ENCODE measurements at places on chromosomes 4 and X.
A peak's percentile ranks its signal among the peaks of the same experiment; 100 is the strongest.

GRCh38 chr4:48827622-48828021 is 3.3 kb upstream of the OCIAD1 start:
- DNase-seq: no peak

- no peak for DNase-seq
Measured at GRCh38 chr4:116926631-116927295, 158.6 kb downstream of the TRAM1L1 start.

DNA sequence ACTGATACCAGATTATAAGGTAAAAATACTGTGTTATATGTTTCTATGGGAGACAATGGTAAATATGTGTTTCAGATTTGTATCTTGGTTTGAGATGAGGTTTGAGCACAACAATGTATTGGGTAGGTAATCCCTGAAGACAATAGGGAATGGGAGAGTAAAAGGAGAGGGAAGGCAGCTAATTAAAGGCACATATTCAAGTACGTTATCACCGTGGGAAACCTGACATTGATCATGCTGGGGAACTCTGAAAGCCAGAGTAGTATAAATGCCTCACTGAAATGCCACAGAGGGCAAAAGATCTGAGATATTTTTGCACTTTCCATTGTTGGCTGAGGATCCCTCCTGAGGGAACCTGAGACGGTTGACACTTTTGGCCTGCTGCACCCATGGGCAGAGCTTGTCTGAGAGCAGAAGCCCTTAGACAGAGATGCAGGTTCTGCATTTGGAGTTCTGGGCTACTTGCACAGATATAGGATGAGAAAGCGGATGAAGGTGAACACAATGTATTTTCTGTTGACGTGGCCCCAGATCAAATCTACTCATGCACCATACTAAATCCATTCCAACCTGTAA is 506.7 kb downstream of the PCDH18 start:
- DNase-seq: no peak

DNA sequence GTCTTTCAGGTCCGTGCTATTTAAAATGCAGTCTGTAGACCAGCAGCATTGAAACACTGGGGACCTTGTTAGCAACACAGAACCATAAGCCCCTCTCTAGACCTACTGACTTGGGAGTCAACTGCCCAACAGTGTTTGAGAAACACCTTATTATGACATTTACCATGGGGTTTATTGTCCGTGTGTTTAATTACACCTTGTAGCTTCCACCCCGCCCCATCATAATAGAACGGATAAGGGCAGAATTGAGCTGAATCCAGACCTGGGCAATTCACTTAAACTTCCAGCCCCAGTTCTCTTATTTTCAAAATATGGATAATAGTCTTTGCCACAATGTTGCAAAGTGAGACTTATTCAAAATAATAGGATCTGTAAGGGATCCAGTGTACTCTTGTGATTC is 30.6 kb upstream of the CLNK start:
- no peak for DNase-seq

DNA sequence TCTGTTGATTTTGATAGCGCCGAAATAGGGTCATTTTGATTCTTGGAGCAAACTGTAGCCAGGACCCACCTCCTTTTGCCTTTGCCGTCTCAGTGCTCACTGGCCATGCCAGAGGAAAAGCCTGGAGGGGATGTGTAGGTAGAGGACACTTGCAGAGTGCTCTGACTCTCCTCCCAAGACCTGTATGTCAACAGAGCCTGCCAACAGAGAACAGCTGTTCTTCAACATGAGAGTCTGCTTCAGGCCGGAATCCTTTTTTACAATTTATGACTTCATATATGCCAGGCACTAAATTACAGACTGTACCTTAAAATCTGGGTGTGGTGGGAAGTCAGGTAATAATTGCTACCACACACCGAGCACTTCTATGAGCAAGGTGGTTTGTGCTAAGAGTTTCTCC is 94.2 kb downstream of the KDR start:
- no peak for DNase-seq

- DNase-seq: no peak
Measured at GRCh38 chr4:107718351-107718965, 1.6 kb downstream of the PAPSS1 start.

DNA sequence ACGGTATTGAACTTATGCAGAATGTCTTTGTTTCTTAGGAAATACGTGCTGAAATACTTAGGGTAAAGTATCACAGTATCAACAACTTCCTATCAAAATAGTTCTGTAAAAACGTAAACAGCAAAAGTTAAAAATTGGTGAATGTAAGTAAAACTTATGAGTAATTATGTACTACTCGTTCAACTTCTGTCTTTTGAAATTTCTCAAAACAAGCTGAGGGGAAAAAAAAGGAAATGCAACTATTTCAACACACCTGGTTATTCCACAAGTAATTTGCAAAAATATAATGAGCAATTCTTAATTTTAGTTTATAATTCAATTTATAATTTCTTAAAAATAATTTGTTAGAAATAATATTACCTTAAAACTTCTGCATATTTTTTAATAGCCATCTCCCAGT is 8.3 kb downstream of the PPID start:
- no peak for DNase-seq

- DNase-seq: no peak
Measured at GRCh38 chr4:184279496-184280061, 61.9 kb upstream of the ENPP6 start.

DNA sequence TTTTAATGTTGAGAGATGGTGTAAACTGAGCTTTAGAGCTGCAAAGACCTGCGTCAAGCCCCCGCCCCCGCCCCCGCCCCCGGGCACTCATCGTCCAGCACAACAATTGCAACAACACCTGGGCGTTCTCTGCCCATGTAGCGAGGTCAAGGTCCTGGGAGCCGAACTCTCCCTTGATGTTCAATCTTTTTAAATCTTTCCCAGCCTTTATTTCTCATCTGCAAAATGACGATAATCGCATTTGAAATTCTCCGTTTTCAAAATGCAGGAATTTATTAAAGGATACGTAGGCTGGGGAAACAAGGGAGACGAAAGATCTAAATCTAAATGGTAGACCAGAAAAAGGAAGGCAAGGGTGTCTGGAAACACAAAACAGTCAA is 648 bp upstream of the MSMO1 start:
- DNase-seq: no peak

GRCh38 chrX:12423346-12423745 is 285.1 kb downstream of the FRMPD4 start:
- no peak for DNase-seq

DNA sequence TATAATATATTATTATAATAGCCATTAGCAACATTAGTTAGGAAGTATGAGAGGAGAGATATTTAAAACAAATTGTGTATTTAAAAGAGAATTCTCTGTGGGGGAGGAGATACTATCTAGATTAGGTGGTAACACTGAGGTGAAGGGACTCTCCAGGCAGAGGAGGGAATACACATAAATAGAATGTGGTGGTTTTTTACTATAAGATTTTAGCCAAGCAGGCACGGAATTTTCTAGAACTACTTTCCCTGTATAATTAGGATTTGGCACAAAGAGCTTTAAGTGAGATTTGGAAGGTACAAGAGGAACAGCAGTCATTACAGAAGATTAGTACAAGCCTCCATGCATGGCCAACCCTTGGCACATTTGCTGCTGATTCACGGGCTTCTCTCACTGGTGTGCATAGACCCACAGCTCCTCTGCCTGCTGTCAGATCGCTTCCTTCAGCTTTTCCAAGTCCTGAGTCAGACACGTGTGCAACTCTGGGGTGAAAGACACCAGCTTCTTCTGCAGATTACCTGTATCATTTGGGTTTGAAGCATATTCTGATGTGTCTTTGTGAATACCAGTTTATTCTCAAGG is 685.5 kb downstream of the KCTD8 start:
- no peak for DNase-seq

DNA sequence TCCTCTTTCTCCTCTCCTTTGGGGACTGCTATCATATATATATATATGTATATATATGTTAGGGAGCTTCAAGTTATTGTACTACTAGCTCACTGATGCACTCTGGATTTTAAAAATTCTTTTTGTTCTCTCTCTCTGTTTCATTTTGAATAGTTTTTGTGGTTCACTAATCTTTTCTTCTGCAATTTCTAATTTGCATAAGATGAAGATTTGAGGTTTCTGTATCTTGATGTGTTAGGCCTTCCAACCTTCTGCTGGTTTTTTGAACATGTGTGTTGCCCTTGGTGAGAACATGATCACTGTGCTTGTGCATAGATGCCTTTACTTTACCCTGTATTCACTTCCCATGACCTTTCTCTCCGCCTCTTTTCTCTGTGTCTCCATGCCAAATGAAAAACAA is 7.8 kb upstream of the ZNF718 start:
- no peak for DNase-seq

DNA sequence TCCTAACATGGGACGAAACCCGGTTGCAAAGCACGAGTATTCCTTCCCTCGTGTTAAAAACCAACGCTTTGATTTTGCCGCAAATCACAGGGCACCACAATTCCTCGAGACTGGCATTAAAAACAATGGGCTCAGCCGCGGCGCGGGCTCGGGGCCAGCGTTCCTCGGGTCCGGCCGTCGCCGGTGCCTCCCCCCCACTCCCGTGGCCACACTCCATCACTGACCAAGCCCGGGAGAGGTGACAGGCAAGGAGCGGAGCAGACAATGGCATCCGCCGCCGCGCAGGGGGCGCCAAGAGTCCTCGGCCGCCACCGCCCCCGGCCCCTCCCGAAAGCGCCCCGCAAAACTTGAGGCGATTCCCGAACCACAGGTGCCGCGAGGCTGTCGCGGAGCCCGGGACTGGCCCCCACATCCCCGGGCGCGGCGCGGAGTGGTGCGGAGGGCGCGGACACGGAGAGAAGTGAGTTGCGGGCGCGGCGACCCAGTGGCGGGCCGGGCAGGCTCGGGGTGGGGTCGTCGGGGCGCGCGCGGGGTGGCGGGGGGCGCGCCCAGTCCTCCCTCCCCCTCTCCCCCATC is 445 bp downstream of the AP1S2 start:
- DNase-seq: peak; percentile 23

- no peak for DNase-seq
Measured at GRCh38 chr4:92254767-92255442, 48.9 kb upstream of the GRID2 start.

DNA sequence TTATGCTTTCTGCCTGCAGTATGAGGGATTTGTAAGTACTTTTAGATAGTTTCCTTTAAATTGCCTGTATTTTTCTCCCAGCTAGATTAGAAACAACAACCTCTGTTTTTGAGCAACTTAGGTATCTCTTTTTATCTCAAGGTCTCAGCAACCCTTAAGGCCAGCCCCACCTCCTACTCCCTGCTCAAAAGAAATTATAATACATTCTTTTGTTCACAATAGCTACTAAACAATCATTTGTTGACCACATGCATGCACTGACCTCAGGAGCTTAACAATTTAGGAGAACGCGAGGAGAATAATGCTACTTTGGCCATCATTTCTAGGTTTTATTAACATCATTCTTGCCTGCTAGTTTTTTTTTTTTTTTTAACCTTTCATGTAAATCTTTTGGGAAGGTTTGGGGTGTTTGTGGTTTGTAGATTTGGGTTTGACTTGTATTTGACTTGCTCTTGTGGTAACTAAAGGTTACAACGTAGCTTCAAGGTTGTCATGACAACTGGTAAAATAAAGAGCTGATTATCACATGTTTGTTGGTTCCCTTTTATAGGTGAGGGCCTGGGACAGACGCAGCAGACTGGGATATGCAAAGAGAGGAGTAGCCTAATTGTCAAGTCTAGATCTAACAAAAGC is 145.4 kb upstream of the PLAC1 start:
- DNase-seq: no peak

DNA sequence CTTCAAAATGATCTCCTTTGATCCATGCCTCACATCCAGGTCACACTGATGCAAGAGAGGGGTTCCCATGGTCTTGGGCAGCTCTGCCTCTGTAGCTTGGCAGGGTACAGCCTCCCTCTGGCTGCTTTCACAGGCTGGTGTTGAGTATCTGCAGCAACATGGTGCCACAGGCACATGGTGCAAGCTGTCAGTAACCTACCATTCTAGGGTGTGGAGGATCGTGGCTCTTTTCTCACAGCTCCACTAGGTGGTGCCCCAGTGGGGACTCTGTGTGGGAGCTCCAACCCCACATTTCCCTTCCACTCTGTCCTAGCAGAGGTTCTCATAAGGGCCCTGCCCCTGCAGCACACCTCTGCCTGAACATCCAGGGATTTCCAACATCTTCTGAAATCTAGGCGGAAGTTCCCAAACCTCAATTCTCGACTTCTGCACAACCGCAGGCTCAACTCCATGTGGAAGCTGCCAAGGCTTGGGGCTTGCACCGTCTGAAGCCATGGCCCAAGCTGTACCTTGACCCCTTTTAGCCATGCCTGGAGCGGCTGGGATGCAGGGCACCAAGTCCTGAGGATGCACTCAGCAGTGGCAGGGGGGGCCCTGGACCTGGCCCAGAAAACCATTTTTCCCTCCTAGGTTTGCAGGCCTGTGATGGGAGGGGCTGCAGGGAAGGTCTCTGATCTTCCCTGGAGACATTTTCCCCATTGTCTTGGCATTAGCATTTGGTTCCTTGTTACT is 137.8 kb upstream of the NUDT6 start:
- no peak for DNase-seq

- no peak for DNase-seq
Measured at GRCh38 chr4:177826973-177827372, 384.7 kb upstream of the AGA start.

DNA sequence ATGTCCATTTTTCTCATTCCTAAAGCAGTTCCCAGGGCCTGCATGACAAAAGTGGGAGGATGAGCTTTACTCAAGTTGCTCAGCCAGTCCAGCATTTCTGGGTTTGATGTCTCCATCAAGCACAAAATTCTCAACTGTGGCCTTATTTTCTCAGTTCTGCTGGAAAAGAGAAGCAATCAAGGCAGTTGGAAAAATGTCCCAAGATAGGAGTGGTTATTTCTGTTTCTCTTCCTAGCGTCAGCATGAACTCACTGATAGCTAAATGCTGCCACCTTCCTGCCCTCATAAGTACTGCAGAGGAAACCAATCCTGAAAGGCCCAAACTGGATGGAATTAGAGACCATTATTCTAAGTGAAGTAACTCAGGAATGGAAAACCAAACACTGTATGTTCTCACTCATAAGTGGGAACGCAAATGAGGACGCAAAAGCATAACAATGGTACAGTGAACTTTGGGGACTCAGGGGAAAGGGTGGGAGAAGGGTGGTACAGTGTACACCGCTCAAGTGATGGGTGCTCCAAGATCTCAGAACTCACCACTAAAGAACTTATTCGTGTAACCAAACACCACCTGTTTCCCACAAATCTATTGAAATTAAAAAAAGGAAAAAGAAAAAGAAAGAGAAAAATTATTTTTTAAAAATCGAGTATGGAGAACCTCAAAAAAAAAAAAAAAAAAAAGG is 29.6 kb downstream of the ADH7 start:
- peak; percentile 23 for DNase-seq

Data from activated effector memory CD4-positive, alpha-beta T cell treated with Interleukin-2 at 50 U/mL for 16 hours (primary cell).